ENCODE measurements at places on chromosomes 3 and 15.

DNA sequence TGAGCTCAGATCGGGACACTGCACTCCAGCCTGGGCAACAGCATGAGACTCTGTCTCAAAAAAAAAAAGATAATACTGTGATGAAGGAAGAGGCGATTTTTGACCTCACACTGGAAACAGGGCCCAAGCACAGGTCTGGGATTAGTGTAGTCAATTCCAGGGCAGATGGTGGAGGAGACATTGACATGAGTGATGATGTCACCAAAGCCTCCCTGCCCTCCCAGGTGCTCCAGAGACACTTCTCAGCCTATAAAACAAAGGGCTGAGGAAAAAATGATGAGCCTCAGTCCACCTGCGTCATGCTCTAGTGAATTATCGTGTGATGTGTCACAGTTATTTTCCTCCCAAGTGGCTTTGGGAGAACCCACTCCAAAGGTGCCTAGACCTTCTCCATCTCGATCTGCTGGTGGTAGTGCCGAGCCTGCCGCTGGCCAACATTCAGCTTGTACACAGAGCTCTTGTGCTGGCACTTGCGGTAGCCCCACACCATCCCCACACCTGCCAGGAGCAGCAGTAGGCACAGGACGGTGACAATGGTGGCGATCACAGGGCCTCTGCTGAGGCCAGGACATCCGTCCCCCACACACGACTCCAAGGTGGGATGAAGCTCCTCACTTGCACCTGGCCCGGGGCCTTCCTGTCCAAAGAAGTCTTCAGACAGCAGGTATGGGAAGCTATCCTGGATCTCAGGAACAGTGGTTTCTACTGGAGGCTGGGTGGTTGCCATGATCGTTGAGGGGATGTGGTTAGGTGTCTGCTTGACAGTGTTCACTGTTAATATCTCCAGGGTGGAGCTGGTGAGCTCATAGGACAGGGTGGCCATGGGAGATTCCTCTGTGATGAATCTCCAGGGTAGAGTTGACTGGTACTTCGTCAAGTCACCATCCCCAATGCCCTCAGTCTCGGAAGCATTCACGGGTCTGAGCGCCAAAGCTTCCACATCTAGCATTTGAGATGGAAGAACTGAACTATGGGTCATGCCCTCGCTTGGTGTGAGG is 38.8 kb downstream of the CRTAP start:
- no peak for DNase-seq

- no peak for DNase-seq
These were observed 40.0 kb upstream of the GCNT3 start for GRCh38 chr15:59571606-59572005.

DNA sequence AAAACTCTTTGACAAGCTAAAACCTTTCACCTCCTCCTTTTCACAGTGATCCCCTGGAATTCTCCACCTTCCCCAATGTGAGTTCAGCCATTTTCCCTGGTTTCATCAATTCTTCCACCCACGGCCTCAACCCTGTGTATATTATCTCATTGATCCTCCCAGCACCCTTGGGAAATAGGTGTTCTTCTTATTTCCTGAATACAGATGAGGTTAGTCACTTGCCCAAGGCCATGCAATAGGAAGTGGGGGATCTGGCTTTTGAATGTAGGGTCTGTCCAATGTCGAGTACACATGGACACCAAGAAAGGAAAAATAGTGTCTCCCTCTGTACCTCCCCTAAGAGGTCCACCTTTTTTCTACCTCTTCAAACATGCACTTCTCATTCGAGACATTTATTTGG is 262.8 kb upstream of the ST8SIA2 start:
- no peak for DNase-seq

- DNase-seq, result no peak
These were observed 157.6 kb downstream of the UACA start for GRCh38 chr15:70605606-70606410.

DNA sequence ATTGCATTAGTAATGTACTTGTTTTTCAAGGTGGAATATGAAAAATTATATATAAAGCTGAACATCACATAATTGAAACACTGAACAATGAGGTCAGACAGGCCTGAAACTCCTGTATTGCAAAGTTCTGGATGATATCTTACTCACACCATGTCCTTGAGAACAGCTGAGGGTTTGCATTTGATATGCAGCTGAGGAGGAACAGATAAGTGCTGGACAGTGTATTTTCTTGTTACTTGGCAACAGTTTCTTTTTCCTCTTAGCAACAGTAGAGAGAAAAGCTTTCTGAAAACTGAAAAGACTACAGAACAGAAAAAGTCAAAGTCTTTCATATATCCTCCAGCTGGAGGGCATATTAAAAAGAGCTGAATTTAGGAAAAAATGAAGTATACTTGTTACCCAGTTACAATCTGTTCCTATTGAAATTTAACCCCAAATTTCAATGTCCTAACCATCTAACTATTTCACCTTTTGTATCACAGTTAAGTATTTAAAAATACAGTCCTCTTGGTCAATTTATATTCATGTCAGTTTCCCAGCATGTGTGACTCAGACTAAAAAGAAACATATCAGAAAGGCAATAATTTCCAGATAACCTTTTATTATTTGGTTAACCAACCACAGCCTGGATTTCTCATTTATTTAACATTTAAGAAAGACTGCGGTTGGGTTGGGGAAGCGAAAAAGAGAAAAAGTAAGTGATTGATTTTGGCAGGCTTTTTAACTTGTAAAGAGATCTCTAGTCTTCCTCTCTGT is 733.0 kb upstream of the DPPA4 start:
- DNase-seq, result no peak

- no peak for DNase-seq
These were observed 70.7 kb upstream of the LARS2 start for GRCh38 chr3:45317710-45318109.

DNA sequence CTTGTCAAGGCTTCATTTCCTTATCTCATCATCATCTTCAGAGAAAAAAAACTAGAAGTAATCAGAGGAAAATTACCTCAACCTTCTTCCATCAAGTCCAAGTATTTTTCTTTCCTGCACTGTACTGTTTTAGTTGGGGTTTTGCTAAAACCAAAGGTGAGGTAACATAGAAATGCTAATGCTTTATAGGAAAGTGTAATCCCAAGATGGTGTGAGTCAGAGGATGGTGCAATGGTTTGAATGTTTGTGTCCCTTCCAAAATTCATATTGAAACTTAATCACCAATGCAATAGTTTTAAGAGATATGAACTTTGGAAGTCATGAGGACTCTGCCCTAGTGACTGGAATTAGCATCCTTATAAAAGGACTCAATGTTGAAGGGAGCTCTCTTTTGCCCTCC is 79.5 kb downstream of the KBTBD8 start:
- DNase-seq, result no peak

GRCh38 chr3:122982216-122983185 is 45.1 kb downstream of the SEMA5B start:
- no peak for DNase-seq

GRCh38 chr3:151625586-151625985 is 108.1 kb upstream of the AADACL2 start:
- DNase-seq, result no peak

- DNase-seq, result no peak
These were observed 57.9 kb downstream of the TPRA1 start for GRCh38 chr3:127532561-127533203.

DNA sequence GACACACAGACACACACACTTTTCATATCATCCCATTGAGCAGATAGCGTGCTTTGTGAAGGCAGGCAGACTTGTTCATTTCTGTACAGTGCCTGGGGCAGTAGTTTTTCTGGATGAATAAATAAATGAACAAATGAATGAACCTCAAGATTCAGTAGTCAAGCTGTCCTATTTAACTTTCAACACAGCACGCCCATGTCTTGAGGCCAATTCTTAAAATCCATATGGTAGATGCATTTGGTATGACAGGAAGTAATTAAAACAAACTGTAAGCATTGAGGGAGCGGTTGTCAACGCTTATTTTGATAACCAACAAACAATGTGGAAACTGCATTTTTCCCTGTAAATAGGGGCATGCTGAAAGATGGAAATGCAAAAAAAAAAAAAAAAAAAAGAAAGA is 80.0 kb upstream of the BNC1 start:
- DNase-seq, result no peak

All from stimulated activated CD4-positive, alpha-beta T cell treated with anti-CD3 and anti-CD28 coated beads, TNF-alpha, amount 100 ng/mL, for 1 hour (primary cell).